ENCODE measurements at places on chromosomes 11 and 22.

DNA sequence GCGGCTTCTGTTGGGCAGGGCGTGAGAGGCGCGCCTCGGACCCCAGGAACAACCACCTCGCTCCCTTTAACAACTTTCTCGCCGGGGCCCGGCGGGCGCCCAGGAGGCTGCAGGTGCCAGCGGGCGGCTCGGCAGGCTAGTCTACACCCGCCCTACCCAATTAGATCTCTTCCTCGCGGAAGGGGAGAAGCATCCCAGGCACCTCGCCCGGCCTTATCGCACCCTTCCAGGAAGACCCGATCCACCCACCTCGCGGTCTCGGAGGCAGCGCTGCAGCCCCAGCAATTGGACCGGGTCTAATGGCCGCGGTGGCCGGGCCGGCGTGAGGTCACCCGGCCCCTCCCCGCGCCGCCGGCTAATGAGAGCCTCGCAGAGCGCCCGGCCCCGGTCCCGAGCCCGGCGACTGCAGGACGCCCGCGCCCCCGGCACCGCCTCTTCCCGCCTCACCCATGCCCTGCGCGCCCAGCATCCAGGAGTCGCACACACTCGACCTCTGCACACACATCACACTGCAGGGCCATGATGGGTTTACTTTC is at the start of gene PLAAT3:
Gene PLAAT3, minus strand, starts transcription at position 298 of the 536 bp plus-strand sequence. CDS start 419 bp downstream, outside the sequence.
- DNase-seq: no peak

- DNase-seq: no peak
These were observed 120.0 kb upstream of the SYT13 start for GRCh38 chr11:45405916-45406670.

DNA sequence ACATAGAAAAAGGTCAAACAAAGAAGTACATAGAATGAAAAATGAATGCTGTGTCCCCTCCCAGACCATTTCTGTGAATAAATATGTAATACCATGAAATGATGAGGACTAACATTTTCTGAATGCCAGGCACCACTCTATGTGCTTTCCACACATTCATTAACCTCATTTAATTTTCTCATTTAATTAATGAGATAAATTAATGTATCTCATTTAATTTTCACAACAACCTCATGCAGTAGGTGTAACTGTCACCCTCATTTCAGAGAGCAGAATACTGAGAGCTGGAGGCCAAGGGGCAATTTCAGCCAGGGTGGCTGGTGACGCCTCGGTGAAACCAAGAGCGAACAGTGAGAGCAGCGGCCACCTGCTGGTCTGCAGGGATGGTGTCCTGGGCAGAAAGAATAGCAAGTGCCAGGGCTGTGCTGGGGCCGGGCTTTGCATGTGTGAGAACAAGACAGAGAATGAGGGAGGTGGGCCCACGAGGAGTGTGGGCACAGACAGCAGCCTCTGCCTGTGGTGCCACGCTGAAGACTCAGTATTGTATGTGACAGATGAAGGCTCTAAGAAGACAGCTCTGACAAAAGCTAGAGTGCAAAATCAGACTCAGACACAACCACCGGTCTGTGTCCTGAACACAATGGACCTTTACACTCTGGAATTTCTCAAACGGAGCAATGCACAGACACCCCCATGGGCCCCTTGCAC is 1.8 kb upstream of the SERPIND1 start:
- DNase-seq: no peak

DNA sequence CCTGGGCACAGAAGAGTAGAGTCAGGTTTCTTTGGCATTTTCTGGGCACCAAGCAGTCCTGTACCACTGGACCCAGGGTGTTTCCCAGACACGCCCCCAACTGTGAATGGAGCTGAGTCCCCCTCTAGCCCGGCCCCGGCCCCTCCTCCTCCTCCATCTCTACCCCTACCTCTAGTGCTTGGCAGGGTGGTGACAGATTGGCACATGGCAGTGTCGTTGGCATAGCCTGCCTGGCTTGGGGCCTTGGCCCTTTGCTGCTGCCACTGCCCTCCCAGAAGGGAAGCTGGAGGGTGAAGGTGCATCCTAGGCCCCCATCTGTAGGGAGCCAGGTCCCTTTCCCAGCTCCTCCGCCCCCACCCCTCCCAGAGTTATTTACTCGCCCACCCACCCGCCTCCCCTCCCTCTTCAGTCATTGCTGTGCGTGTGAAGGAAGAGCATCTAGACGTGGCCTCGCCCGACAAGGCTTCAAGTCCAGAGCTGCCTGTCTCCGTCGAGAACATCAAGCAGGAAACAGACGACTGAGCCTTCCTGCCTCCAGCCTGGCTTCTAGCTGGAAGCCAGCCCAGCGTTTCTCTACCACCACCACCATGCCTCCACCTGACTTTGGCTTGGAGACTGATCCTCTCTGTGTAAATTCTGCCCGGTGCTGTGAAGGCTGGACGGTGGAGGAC is 10.9 kb downstream of the CHADL start:
- DNase-seq: no peak

DNA sequence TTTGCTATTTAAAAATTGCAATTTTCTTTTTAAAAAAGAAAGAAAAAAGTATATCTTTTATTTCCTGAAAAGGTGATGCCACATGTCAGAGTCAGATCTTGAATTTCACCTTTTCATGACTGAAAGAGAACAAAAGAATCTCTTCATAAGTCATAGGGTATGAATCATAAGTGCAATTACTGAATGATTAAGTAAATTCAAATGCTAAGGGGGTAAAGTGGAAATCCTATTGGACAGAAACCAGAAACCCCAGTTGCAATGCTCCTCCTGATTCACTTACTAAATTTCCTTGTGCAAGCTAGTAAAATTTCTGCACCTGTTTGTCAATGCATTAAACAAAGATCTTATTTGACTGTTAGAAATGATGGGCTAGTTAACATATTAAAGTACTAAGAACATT is 8.2 kb upstream of the PRRG4 start:
- no peak for DNase-seq

DNA sequence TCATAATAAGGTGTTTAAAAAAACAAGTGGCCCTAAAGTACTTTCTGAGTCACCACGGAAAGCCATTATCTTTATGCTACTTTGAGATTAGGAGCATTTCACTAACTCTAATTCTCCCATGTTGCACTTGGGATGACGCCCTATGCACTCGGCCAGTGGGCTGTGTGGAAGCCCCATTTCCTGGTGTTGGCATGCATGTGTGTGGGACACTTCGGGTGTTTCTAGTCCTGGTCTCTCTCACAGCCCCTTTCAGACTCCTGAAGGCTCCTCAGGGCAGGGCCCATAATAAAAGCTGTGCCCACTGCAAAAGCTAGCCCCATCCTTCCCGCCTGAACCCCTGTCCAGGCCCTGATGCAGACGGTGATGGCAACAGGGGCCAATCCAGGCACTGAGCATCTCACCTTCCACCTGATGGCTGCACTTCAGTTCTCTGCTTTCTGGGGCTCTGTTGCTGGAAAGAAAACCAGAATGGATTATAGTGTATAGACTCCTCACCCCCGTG is 14.9 kb upstream of the FXYD2 start:
- DNase-seq: no peak

- no peak for DNase-seq
These were observed 863.2 kb upstream of the CHORDC1 start for GRCh38 chr11:91086028-91086427.

GRCh38 chr11:80849253-80849652 is 1408.4 kb upstream of the TENM4 start:
- no peak for DNase-seq

DNA sequence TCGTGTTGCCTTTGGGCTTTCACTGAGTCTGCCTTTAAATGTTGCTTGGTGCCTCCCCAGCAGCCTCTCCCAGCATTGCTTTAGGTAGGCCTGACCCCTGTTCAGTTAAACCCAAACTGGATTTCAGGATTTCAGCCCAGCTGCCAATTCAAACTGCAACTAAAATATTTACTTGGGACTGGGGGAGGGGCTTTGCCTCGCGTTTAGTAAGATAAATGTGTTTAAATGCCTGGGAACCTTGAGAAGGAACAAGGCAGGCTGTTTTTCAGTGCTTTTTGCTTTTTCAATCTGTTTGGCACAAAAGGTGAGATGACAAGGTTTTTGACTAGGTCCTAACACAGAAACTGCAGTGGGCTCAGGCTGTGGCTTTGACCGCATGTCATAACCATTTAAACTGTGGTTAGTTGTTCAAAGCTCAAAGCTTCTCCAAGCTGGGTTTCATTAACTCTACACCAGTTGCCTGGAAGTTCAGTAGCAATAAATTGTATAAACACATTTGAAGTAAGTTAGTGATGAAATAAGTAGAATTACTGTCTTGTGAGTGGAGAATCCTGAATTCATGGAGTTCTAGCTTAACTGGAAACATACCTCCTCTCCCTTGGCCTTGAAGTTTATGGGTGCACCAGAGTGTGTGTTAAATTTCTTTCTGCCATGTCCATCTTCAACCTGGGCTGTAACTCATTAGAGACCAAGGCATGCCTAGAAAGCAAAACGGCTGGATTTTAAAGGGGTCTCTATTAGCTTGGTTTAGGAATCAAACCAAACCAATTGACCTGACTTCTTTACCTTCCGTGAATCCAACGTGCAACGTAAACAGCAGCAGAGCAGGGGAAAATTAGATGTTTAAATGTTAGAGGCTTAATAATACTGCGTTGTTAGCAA is 3.6 kb downstream of the PKNOX2 start:
- no peak for DNase-seq

DNA sequence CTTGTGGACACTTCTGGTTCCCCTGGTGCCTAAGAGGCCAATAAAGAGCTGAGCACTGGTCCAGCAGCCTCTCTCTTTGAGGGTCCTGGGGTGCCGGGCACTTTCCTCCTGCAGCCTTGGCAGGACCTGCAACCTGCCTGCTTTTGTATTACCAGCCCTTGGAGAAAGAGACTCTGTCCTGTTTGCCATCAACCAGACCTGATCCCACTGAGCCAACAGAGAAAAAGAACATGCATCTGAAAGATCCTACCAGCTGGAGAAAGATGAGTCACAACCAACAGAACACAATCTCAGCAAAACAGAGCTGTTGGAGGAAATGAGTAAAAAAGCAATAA is 321.0 kb downstream of the DDX10 start:
- DNase-seq: no peak

DNA sequence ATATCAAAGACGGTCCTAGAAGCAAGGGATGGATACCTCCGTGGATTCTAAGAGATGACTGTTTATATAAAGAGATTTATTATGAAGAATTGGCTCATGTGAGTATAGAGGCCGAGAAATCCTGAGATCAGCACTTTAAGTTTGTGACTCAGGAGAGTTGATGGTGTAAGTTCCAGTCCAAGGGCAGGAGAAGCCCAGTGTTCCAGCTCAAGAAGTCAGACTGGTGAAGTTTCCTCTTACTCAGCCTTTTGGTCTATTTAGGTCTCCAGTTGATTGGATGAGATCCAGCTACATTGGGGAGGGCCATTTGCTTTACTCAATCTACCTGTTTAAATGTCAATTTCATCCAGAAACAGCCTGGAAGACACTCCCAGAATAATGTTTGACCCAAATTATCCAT is 45.1 kb downstream of the TSPAN18 start:
- DNase-seq: no peak

DNA sequence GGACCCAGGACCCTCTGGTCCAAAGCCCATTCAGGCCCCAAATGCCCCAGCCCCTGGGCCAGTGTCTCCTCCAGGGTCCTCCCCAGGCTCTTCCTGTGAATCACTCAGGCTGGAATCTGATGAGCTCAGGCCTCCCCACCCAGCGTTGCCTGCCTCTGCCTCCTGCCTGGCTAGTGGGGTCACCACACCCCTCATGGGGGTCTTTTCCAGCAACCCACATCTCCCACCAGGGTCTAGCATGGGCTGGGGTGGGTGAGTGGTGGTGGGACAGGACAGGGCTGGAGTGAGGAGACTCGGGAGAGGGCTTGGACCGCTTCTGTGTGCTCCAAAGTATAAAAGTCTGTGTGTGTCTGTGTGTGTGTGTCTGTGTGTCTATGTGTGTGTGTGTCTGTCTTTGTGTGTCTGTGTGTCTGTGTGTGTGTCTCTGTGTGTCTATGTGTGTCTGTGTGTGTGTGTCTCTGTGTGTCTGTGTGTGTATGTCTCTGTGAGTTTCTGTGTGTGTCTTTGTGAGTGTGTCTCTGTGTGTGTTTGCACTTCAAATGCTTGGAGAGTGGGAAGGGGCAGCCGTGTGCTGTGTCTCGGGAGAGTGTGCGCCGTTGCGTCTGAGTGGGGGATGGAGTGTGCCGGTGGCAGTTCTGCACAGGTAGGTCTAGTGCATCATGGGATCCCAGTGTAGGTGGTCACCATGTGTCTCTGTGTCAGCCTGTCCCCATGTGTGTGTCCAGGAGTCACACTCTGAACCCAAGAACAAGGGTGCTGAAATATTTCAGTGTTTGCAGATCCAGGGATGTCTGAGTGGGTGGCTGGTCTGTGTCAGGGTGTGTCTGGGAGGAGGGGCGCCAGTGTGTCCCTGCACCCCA is 8.8 kb downstream of the RIN1 start:
- no peak for DNase-seq

DNA sequence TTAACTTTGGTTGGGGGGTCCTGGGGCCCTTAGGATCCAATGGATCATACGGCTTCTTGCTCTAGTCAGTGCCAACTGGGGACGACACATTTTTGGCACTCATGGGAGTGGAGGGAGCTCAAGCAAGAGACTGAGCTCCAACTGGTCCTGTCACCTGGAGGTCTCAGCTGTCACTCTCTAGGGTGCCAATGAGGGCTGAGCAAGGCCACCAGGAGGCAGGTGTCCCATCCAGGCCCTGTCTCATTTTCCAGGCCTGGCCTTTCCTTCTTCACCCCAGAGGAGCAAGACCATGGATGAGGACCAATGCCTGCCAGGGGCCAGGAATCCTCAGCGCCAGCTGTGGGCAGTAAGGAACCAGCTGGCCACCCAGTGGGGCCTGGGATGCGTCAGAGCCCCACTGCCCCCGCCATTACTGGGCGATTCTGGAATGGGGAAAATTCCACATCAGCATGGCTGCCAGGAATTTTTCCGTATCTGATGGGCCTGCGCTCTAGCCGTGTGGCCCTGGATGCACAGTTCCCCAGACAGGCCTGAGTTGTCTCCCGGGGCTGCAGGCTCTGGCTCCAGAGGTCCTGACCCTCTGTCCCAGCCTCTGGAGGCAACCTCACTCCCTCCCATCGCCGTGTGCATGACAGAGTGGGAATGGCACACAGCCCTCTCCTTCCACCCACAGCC is 669 bp upstream of the GAL3ST1 start:
- DNase-seq: no peak

- no peak for DNase-seq
These were observed 7.0 kb upstream of the CCDC86 start for GRCh38 chr11:60834742-60835533.

DNA sequence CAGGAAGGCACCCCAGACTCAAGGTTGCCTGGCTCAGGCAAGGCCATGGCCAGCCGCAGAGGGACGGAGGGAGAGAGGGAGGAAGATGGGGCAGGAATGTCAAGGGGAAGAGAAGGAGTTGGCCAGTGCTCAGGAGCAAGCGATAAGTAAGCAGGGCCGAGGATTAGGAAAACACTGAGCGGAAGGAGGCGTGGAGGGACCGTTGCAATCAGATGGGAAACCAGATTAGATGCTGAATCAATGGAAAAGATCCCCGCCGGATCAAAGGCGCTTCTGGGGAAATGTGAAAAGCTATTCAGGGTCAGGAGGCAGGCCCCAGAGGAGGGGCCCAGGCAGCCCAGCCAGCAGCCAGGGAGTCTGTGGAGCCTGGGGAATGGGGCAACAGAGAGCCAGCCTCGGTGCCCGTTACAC is 26.6 kb upstream of the MYEOV start:
- DNase-seq: no peak

- DNase-seq: no peak
These were observed 94.0 kb upstream of the SEZ6L start for GRCh38 chr22:26075251-26075650.

GRCh38 chr22:23575601-23576000 is 4.5 kb downstream of the IGLL1 start:
- no peak for DNase-seq

Measured in KG1 (cell line).